ENCODE measurements at places on chromosomes 7 and 10. TPM values are rescaled to one million over a fixed set of nuclear protein-coding genes. Genes with fewer than 3 reads are reported as not detected.

- H3K36me3 ChIP-seq: no peaks in the 10 kb centered on the region
- H3K4me3 ChIP-seq: no peak overlapping the region
- no peaks in the 10 kb centered on the region for H3K4me1 ChIP-seq
- no peak for DNase-seq
- no peaks in the 10 kb centered on the region for H3K27me3 ChIP-seq
These were observed 77.1 kb downstream of the ENO4 start for GRCh38 chr10:116926426-116926825.

GRCh38 chr10:124597846-124598165 lies 136.2 kb downstream of the LHPP start:
- no peak for DNase-seq
- H3K4me3 ChIP-seq: no peak overlapping the region
- H3K4me1 ChIP-seq: peaks cover 2% of the 10 kb centered on the region
- no peak overlapping the region for H3K27ac ChIP-seq
- no peaks in the 10 kb centered on the region for H3K36me3 ChIP-seq
- no peaks in the 10 kb centered on the region for H3K27me3 ChIP-seq

DNA sequence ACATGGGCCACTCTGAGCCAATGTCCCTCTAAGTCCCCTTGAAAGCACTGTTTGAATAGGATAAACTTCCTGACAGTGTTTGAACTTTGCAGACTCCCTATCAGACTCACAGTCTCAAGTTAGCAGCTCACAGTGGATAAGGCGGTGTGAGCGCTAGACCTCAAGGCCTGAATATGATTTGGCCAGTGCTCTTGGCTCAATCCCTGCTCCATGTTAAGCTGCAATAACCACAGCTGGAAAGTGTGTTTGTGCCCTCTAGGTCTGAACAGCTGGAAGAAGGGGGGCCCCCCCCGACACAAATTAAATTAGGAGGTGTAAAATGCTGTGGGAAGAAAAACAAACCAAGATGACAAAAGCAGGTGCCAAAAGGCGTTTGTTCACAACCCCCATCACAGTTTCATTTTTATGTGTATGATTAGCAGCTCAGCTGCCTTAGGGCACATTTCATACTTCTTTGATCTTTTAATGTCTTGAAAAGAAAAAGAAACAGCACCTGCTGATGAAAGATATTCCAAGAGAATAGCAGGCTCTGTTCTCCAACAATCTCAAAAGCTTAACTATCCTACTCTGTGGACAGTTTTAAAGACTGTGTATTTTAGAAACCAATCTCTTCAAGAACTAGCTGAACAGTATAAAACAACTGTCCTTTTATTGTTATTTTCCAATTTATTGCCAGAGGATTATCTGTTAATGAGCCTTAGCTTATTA lies 167.6 kb downstream of the SNX13 start:
- no peaks in the 10 kb centered on the region for H3K27me3 ChIP-seq
- H3K27ac ChIP-seq: no peak overlapping the region
- DNase-seq: peak; percentile 51

DNA sequence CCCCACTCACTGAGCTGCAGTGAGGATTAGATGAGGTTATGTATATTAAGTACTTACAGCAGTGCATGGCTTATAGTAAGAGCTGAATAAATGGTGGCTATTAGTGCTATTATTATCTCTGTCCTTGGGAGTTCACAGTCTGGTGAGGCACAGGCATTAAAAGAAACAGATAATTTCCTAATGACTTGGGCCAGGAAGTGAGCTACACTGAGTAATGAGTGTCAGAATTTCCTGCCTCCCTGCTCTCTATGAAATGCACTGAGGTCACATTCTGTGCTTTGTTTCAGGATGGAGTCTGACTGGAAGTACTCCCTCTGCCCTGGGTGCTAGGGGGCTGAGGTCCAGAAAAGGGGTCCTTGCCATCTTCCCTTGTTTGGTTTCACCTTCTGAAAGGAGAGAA lies 48.7 kb upstream of the LOXL4 start:
- no peak overlapping the region for H3K27ac ChIP-seq
- no peaks in the 10 kb centered on the region for H3K36me3 ChIP-seq
- H3K4me1 ChIP-seq: peaks cover 8% of the 10 kb centered on the region

- no peak overlapping the region for H3K4me3 ChIP-seq
- H3K27me3 ChIP-seq: no peaks in the 10 kb centered on the region
- no peaks in the 10 kb centered on the region for H3K36me3 ChIP-seq
- H3K4me1 ChIP-seq: no peaks in the 10 kb centered on the region
- no peak for DNase-seq
- H3K27ac ChIP-seq: no peak overlapping the region
These were observed 207.1 kb upstream of the ETV1 start for GRCh38 chr7:14196555-14196954.

Gene THSD7A
- 3.8 TPM for total RNA-seq

All from muscle of leg (tissue), 16 donors.